ENCODE measurements at places on chromosomes 4 and X.
A peak's percentile ranks its signal among the peaks of the same experiment; 100 is the strongest.

DNA sequence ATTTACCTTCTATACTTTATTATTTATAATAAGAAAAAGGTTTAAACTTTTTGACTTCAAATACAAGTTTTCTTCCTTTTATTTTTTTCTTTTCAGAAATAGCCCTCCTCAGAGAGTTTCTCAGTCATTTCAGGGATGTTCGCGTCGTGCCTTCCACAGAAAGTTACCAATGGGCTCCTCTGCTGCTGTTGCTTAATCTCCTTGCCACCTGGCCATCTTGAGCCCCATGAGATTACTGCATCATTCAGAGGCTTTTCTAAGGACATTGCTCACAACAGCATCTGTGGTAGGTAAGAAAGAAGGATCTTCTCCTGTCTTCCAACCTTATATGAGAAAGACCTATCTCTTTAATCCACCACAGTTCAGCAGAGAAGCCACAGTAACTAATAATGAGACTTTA lies 1361.9 kb upstream of the ADGRL3 start:
- no peak for DNase-seq

- no peak for DNase-seq
Measured at GRCh38 chrX:22378296-22378695, 105.6 kb downstream of the CBLL2 start.

DNA sequence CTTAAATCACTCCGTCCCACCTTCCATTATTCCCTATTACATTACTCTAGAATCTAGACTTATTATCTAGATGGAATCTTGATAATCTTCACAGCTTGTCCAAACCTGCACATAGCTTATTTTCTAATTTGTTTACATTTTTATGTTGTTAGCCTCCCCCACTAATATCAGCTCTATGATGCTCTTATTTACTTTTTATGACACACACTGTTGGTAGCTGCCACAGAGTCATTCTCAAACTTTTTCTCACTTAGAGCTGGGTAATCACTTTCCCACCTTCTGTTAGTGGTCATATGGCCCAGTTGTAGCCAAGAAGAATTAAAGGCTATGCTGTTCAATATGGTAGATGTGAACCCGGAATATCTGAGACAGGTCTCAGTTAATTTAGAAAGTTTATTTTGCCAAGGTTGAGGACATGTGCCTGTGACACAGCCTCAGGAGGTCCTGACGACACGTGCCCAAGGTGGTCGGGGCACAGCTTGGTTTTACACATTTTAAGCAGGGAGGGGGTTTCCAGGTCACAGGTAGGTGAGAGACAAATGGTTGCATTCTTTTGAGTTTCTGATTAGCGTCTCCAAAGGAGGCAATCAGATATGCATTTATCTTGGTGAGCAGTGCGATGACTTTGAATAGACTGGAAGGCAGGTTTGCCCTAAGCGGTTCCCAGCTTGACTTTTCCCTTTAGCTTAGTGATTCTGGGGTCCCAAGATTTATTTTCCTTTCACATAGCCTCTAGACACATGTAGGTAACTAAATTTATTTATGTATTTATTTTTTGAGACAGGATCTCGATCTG lies 7.0 kb upstream of the ADGRA3 start:
- DNase-seq, result no peak

DNA sequence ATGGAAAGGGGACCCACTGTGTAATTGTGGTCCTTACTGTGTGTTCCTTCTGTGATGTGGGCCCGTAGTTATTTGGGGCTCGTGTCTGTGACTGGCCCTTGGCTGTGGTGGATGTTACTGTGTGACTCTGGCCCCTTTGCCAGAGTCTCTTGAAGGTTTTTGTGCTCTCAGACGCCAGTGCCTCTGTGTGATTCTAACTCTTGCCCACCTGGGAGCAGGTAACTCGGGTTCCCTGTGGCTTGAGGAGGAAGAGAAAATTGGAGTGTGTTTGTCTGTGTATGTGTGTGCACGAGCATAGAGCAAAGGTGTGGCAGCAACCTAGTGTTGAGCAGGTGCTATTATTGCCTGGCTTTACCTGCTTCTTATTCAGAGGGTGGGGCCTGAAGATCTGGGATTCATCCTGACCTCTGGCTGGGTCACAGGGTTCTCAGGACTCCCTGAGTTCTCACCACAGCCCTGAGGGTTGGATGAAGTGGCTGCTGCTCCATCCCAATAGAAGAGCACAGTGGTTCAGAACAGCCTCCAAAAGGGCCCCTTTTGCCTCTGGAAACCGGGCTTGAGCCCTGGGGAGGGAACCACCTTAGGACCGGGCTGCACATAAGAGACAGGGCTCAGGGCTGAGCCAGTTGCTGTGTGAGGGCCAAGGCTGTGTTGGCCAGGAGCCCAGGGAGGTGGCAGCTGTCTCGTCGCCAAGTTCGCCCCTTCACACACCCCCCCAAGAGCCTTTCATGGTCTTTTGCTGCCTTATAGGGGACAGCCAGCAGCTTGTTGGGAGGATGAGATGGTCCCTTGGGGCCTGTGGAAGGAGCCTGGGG lies 1.3 kb downstream of the RBM10 start:
- DNase-seq, result no peak

DNA sequence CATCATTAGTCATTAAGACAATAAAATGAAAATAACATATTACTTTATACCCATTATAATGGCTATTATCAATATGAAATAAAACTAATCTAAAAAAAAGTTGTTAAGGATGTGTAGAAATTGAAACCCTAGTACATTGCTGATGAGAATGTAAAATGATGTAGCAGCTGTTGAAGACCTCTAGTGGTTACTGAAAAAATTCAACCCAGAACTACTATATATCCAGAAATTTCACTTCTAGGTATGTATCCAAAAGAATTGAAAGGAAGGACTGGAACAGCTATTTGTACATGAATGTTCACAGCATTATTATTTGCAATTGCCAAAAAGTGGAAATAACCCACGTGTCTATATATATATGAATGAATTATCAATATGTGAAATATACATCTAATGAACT lies 180.3 kb upstream of the KLHL4 start:
- no peak for DNase-seq

DNA sequence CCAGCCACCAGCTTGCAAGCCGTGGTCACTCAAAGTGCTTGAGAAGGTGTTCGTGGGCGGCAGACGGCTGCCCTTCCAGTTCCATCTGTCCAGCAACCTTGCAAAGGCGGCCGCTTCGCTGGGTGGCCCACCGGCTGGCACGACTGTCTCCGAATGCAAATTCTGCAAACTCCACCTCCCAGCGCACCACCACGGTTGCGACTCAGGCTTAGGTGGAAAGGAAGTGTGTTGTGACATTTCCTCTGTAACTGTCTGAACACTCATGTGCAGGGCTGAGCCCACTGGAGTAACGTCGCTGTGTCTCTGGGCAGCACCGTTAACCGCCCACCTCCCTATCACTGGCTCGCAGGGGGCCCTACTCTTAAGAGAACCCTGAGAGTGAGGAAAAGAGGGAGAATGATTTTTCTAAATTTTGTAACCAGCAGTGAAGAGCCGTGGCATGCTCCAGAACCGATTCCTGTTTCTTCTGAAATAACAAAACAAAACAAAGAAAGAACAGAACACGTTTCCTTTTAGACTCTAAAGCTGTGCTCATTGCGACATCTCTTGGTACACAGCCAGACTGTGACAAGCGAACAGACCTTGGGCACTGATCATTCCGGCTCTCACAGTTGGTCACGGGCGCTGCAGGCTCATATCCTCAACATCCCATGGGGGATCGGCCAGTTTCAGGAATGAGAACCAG lies at the start of gene P2RY8:
P2RY8 (minus strand) TSS at position 155 of the 685 bp plus-strand sequence. CDS start 70,627 bp downstream, outside the sequence.
- peak; percentile 81 for DNase-seq

DNA sequence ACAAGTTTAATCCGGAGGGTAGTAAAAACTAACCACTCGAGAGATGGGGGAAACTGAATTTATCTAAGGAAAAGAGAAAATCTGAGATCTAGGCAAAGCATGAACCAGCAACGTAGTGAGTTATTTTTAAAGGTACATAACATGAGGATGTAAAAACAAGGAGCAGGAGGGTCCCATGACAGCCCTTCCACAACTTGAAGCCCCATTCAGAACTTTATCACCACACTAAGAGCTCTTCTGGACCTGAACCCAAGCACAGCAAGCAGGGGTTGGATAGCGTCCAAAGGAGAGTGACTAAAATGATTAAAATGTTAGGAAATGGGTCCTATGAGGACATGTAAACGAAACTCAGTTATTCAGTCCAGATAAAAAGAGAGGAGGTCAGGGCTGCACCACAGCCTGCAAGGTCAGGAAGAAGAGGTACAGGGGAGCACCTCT lies 16.2 kb downstream of the SH3RF1 start:
- no peak for DNase-seq

DNA sequence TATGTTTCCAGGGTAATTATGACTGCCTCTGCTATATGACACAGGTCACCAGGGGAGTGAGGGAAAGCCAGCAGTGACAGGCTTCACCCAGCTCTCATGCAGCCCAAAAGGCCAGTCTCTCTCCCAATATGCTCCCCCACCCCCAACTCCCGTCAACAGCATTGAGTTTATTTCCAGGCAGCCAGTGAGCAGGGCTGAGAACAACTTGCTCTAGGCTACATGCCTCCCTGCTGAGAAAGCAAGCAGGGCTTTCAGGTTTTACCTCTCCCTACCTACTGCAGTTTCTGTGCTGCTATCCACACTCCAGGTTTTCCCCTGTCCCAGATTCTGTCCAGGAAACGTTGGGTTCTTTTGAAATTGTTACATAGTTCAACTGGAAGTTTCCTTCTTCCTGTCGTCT lies 291.4 kb downstream of the PABPC4L start:
- no peak for DNase-seq

DNA sequence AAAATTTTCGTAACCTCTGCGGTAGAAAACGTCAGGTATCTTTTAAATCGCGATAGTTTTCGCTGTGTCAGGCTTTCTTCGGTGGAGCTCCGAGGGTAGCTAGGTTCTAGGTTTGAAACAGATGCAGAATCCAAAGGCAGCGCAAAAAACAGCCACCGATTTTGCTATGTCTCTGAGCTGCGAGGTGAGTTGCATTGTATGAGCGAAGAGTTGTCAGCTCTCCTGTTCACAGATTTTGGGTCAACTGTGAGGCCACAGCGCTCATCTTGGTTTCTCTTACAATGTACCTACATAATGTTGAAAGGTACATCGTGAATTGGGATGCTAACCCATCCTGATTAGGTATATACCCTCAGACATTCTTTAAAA lies 486 bp downstream of the CLCN3 start:
- DNase-seq, result peak; percentile 53

- DNase-seq, result no peak
Measured at GRCh38 chrX:72269671-72270251, 7.3 kb downstream of the RPS4X start.

DNA sequence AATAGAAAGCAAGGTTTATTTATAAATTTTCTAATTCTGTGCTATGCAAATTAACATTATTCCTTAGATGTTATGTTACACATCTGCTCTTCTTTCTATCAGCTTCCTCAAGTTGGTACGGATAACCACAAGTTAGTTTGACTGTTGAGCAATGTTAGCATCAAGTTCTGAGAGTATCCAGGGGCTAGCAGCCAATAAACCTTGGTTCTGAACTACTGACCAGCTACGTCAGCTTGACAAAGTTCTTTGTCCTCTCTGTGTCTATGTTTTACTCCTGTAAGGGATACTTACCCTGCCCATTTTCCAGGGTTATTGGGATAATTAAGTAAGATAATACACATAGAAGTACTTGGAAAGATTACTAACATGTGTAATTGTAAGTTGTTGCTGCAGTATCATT lies 8.1 kb upstream of the TEX13A start:
- no peak for DNase-seq

DNA sequence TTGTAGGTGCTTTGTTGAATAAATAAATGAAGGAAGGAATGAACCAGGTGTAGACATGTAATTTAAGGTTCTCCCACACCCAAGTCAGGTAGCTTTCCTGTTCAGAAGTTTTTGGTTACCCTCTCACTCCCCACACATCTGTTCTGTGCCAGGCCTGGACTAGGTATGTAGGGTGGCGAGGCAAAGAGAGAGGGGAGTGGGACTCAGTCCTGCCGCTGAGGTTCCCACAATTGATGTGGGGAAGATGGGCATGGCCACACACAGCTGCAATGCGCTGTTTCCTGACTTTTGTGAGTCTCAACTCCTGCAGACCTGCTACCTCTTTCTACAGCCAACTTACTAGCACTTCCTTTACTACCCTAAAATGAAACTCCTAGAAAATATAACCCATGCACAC lies 88.9 kb downstream of the RTL5 start:
- no peak for DNase-seq

DNA sequence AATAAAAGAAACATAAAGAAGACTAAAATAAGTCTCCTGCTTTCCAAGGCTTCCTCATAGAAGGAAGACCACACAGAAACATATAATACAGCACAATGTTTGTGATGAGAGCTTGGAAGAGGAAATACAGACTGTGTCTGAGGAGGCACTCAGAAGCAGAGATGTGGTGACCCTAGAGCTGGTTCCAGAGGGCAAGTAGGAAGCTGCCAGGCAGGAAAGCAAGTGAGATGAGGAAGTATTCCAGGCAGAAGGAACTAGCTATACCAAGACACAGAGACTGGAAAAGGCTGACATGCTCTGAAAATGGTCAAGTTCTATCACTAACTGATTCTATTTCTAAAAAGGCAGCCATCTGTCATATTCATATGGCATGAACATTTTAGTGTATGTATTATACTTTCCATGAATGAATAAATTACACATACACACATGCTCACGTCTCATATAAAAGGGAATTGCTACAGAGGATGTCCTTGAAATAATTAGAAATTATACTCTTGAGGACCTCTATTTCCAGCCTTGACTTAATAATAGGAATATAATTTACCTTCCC lies 16.6 kb upstream of the HSFX2 start:
- DNase-seq, result no peak

DNA sequence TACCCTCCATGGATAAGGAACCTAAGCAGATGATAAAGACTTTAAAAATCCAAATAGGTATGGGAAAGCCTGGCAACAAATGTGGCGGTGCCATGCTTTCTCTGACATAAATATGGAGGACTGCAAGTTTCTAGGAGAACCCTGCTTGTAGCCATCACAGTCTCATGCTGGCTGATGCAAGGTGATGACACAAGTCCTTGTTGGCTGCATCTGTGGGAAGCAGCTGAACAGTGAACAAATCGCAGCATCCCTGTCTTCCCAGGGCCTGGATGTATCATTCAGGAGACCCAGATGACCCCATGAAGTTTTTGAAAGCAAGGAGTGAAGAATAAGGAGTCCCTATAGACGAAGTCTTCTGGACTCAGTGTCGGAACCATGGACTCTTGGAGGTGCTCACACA lies 234.4 kb upstream of the HS3ST1 start:
- DNase-seq, result no peak

DNA sequence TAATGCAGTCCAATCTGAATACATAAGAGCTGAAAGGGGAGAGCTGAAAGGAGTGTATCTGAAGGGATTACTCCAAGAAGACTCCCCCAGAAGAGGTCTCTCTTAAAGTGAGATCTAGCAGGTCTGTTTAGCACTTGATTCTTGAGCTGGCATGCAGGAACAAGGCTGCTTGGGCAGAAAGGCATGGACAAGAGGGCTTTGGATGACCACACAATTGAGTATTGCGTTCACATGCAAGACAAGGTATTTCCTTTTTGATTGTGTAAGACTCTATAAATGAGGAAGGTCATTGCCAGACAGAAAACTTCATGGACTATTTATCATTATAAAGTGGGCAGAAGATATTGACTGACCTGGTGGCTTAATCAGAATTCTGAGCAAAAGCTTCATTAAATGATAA lies 145.5 kb upstream of the AFF2 start:
- DNase-seq, result no peak

Data from CD4-positive, alpha-beta T cell treated with Interleukin-17A for 1 hour (primary cell).